ENCODE measurements at places on chromosomes 5 and 9. TPM values are rescaled to one million over a fixed set of nuclear protein-coding genes. Genes with fewer than 3 reads are reported as not detected.

The RFX3 gene
- 17.3 TPM for polyA plus RNA-seq

DNA sequence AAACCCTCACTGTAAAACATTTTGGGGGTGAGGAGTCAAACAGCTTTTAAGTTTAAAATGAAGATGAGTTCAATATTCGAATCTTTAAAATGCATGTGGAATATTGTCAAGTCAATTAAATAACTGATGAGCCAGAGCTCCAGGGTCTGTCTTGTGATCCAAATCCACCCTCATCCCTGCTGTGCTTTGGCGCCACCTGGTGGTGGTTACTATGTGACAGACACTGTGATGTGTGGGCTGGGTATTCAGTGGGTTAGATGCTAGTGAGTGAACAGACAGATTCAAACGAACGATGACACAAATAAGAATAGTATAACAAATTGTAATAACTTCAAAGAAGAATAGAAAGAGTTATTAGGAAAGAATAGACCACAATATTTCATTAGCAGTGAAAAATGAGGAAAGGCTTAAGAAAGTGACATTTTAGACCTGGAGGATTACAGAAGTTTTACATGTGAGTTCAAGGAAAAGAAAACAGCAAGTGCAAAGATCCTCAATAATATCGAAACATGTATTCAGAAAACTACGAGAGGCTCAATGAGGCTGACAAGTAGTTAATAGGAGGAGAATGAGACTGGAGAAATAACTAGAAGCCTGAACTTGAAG, 51.4 kb upstream of the CHSY3 start:
- peak; percentile 84 for DNase-seq

DNA sequence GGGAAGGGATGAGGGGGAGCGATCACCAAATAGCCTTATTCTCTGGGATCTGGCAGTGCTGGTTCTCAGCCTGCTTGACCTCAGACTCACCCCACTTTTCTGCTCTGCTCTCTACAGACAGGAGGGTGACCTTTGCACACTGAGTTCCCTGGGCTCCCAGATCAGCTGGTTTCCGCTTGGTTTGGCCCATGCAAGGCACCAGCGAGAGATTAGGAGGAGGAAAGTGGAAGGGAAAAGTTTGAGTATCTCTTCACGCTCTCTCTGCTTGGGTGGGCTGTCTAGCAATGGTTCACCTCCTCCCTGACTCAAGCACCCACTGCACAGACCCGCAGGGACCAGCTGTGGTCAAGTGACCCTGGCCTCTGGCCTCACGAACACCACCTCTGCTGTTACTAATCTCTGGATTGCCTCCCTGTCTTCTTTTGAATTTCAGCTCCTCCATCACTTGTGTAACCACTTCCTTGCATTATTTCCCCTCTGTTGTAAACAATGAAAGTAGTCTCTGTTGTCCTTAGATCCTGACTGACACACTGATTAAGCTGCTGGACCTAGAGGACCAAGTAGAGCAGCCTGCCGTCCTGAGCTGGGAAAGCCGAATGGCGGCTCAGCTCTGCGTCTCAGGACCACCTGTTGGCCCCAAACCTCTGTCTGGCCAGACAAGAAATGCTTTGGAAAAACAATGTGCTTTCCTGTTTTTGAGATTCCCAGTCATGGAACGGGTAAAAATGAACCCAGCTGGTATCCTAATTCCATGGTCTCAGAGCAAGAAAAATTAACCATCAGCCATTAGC, 186.6 kb downstream of the CRB2 start:
- no peak for DNase-seq

- no peak for DNase-seq
These were observed 323.6 kb downstream of the NFIB start for GRCh38 chr9:13990331-13990730.

DNA sequence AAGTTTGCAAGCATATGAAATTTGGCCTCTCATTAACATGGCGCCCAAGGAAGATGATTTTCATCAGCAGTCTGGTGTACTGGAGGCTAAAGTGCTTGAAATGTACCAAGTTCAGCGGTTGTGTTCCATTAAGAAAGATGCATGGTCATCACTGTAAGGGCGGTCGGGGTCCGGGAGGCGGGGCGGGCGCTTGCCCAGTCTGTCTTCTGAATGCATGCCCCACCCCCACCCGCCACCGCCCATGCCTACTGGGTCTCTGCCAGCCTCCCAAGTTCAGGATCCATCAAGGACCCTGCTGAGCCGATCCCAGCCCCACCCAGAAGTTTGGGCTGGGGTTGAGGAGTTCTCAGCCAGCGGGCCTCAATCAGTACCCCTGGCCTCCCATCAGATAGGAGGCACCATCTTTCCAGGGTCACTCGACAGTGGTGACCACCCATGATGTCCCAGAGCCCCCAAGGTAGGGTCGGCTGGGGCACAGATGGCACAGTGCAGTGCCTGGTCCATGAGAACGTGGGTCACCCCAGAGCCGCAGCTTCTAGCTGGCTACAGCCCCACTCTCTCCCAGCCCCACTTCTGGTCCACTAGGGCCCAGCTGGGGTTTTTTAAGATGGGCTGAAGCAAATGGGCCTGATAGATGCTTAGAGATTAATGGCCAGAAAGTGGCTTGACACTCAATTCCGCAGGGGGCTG, 24.4 kb upstream of the PRDM12 start:
- DNase-seq = peak; percentile 60

DNA sequence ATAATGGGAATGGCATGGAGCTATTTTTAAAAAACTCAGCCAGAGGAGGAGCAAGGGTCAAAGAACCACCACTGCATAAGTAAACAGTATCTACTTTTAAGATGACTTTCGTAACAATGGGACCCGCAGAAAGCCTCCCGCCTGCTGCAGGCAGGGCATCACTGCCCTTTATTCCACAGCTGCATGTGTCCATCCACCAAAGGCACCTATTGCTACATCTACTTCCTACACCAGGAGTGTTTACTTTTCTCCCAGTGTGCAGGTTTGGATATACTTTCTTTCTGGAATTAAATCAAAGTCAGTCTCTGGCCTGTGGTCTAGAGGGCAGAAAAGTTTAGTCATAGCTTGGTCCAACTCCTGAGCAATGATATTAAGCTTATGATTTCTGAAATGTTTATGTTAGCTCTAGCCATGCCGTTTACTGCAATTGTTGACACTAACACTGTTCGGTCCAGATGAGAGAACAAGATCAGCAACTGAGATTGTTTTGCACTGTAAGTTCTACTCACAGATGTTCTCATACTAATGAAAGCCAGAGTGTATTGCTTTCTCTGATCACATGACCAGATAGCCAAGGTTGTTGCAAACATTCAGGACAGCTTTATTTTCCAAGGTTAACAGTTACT, 391.5 kb downstream of the FGF10 start:
- no peak for DNase-seq

GRCh38 chr5:154749491-154749890, 5.7 kb upstream of the LARP1 start:
- no peak for DNase-seq

DNA sequence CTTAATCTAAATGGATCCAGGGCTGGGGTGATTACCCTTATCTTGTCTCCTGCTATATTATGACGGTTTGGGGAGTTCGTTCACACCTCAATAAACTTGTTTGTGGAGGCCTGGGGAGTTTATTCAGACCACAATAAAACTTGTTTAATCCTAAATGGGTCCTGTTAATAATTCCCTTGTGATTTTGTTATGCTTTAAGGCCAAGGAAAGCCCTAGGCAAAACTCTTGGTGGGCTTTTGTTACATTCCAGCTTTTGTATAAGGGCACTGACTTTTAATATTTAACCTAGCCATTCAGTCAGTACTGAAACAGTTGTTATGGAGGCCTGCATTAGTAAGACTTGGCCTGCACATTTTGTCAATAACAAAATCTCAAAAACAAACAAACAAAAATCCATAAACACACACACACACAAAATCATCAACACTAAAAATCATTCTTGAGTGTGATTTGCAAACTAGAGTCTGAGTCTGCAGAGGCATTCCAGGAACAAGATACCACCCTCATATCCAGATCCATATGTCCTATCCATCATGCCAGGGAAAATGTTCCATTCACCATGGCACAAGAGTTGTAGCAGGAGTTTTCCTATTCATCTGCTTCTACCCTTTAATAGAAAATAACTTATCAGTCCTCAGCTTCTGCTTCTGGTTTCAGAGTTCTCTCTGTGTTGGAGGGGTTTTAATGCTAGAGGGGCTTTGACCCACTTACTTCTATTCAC, 421.7 kb downstream of the AGTPBP1 start:
- DNase-seq = no peak

The PRSS3 gene
- polyA plus RNA-seq = not detected

DNA sequence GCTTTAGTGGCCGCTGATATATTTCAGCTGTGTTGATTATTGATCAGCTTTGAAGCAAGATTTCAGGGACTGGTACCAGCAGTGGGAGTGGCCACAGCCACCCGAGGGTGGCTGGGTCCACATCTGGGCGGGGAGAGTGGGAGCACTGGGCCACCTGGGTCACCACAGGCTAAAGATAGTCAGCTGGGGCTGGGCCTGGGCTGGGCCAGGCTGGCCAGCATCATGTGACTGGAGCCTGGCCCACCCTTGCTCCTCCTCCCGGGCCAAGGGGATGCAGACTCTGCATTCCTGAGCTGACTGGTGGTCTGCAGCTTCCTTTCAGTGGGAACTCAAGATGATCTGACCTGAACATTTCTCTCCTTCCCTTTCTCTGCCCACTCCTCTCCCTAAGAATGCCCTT, 27.1 kb downstream of the LARP1 start:
- no peak for DNase-seq

- no peak for DNase-seq
These were observed 3.8 kb downstream of the BARHL1 start for GRCh38 chr9:132585954-132586829.

DNA sequence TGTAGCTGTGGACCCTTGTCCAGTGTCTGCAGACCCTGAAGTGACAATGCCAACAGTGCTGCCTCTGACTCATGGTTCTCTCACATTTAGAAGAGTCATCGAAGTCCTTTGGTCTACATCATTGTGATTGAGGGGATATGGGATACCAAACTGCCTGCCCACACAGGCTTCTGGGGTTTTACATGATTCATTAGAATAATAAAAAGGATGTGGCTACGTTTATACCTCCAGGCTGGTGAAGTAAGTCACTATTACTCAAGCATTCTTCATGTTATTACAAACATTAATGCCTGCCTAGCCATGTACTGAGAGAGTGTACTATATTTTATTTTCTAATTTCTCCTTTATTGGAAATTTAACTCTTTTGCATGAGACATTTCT, 365.7 kb downstream of the SPATA31D1 start:
- no peak for DNase-seq

Data from left lung (tissue), 14 donors.